Skin of body (tissue), 3 donors: ENCODE measurements at places on chromosomes 7 and 10. TPM values are rescaled to one million over a fixed set of nuclear protein-coding genes. Genes with fewer than 3 reads are reported as not detected.

DNA sequence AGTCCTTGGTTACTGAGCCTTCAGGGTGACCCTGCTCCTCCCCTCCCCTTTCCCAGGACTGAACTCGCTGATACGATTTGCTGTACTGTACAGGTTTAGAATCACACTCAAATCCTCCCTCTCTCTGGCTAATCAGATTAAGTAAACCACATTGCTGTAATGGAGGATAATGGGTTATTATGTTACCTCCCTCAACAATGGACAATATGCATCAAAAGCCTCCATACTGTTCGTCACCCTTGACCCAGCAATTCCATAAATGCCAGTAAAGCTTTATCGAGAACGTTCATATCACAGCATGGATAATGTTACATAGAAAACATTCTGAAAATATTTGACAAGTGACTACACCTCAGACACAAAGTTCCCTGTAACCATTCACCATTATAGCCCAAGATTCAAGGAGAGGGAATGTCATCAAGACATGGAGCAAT, 61.7 kb downstream of the FAM107B start:
- DNase-seq = no peak

DNA sequence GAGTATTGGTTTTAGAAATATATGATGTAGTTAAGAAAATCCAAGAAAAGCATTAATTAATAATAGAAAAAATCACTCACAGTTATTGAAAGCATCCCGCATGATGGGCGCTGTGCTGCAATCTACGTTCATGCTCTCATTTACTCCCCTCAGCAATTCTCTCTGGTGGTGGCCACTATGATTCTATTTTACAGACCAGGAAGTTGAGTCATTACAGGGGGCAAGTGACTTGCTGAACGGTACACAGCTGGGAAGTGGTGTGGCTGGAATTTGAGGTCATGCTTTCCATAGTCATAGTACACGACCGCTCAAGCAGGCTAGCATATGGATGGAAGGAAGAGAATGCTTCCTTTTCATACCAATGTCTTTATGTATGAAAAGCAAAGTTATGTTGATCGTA, 117.4 kb downstream of the TES start:
- no peak for DNase-seq

- DNase-seq = no peak
Observed at GRCh38 chr7:21142081-21142480, 285.8 kb upstream of the SP4 start.

DNA sequence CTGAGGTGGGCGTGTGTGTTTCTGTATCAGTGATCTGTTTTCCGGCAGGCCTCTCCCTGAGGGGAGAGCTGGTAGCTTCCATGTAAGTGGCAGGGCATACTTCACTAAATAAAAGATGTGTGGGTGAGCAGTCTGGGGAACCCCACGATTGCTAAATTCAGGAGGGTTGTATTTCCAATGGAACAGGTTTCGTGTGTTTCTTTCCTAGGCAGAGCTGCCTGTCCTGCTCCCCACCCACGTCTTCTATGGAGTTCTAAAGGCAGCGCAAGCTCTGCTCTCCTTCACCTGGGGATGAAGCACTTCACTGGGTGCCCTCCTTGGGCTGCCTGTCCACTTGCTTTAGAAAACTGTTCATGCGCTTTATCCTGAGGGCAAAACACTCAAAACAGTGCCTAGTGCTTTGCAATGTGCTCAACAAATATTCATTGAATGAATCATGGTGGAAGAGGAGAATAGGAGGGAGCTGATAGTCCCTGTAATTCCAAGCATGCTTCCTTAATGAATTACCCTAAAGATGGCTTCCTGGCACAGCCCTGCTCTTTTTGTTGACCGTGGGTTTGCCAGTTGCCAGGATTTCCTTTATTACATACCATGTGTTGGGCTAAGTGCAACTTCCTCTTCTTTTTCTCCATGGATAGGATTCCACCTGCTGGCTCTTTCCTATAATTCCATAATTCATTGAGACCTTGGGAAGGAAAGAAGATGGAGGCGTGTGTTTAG, 50.6 kb upstream of the SRPK2 start:
- no peak for DNase-seq

- no peak for DNase-seq
Observed at GRCh38 chr7:1027242-1028043, 16.9 kb upstream of the GPR146 start.

- DNase-seq = no peak
Observed at GRCh38 chr10:94105226-94105625, 111.5 kb downstream of the PLCE1 start.

GRCh38 chr7:138900035-138900828, 81.0 kb downstream of the KIAA1549 start:
- peak; percentile 6 for DNase-seq

- DNase-seq = no peak
Observed at GRCh38 chr7:48171202-48171601, at the start of gene ABCA13. TSS of gene ABCA13 (plus strand) at chr7:48171458. CDS start at chr7:48171484, 26 bp downstream.

- DNase-seq = no peak
Observed at GRCh38 chr7:16266877-16267276, 154.5 kb downstream of the CRPPA start.

GRCh38 chr10:90857635-90858460, at the start of gene HTR7:
TSS of gene HTR7 (minus strand) at chr10:90858039. CDS start at chr10:90857671, 368 bp downstream.
- no peak for DNase-seq

- DNase-seq = peak; percentile 60
Observed at GRCh38 chr7:16668049-16668858, 22.3 kb downstream of the BZW2 start.

DNA sequence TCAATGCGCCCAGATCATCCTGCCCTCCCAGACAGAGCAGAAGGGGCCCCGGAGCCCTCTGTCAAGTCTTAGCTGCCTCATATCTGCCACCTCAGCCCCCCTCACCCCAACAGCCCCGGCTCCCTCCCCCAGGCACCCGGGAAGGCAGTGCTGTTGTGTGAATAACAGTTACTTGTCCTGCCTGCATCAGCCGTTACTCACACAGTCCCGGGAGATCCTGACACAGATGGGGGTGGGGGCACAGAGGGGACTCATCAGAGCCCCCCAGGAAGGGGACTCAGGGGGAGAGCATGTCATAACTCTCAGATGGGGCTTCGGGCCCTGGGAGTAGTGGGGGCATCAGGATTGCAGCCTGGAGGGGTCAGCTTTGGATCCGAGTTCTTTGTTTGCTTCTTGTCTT, 12.4 kb upstream of the SERPINE1 start:
- DNase-seq = no peak

DNA sequence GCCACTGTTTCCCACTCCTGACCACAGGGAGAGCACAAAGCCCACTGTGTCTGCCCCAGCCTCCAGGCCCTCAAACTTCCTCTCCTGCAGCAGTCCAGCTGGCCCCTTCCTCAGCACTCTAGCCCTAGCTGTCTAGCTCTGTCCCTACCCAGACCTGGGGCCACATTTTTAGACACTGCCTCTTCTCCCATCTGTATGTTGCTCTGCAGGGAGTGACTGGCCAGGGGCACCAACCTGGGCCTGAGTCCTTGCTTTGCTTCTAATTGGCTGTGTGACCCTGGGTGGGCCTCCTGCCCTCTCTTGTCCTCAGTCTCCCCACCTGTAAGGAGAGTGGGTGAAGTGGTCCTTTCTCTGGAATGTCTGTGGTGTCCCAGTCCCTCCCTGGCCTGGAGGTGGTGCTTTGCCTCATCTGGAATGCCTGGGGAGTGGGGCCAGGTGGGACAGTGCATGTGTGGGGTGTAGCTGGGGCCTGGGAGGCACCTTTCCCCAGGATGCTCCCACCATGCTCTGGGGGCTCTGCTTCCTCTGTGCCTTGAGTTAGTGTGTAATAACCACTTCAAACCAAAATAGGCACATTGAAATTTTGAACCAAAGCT, 25.1 kb downstream of the AQP1 start:
- no peak for DNase-seq

- peak; percentile 53 for DNase-seq
Observed at GRCh38 chr10:50417486-50417885, 166.2 kb upstream of the ASAH2 start.

DNA sequence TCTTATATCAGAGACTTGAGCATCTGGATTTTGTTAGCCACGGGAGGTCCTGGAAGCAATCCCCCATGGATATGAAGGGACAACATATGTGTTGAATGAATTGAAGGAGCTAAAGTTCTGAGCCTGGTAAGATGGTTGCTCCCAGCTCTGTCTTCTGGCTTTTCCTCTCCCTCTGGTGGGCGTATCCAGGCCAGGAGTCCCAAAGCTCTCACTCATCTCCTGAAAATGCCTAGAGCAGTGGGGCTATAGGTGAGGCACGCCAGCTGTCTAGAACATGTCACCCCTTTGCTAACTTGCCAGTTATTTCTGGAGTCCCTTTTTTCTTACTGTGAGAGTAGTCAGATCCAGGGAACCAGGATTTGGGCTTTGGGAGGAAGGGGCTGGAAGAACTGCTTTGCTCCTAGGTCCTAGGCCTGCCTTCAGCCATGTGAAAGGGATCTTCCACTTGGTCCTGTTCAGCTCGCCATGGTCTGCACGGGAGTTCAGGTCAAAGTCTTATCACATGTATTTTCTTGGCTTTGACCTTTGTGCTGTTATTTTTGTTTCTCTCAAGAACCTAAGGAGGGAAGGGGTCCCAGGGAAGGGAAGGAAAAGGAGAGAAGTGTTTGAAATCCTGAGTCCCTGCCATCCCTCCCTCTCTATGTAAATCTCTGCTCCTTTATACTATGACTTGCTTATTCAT, 73.6 kb downstream of the MINPP1 start:
- peak; percentile 61 for DNase-seq

GRCh38 chr7:106947244-106947728, 82.2 kb downstream of the PIK3CG start:
- DNase-seq = peak; percentile 62

DNA sequence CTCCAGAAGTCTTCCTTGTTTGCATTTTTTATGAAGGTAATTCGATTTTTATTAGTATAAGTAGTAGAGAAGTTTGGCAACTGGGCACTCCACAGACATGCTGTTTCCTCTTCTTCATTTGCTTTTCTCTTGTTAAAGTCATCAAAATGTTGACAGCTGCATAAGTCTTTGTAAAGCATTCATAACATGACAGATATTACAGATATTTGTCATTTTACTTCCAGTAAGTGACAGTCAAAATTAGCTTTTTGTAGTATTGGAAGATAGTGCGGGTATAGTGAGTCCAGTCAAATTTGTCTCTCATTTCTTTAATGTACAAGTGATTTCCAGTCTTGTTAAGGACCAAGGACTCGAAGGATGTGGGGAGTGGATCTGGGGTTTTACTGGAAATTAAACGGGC, 247.1 kb downstream of the LRMDA start:
- DNase-seq = no peak

GRCh38 chr10:84493361-84493760, 165.0 kb downstream of the CCSER2 start:
- DNase-seq = no peak

ASB15 gene
- total RNA-seq = 0.59 TPM

SPDYE1 gene
- 0.10 TPM for total RNA-seq

NPFFR1 gene
- total RNA-seq = 0.59 TPM
